ENCODE measurements at places on chromosomes 12 and 14.

GRCh38 chr12:94012071-94012470 lies 136.3 kb upstream of the PLXNC1 start:
- no peak for DNase-seq

GRCh38 chr14:104859900-104860299 lies 5.2 kb upstream of the CEP170B start:
- DNase-seq = no peak

DNA sequence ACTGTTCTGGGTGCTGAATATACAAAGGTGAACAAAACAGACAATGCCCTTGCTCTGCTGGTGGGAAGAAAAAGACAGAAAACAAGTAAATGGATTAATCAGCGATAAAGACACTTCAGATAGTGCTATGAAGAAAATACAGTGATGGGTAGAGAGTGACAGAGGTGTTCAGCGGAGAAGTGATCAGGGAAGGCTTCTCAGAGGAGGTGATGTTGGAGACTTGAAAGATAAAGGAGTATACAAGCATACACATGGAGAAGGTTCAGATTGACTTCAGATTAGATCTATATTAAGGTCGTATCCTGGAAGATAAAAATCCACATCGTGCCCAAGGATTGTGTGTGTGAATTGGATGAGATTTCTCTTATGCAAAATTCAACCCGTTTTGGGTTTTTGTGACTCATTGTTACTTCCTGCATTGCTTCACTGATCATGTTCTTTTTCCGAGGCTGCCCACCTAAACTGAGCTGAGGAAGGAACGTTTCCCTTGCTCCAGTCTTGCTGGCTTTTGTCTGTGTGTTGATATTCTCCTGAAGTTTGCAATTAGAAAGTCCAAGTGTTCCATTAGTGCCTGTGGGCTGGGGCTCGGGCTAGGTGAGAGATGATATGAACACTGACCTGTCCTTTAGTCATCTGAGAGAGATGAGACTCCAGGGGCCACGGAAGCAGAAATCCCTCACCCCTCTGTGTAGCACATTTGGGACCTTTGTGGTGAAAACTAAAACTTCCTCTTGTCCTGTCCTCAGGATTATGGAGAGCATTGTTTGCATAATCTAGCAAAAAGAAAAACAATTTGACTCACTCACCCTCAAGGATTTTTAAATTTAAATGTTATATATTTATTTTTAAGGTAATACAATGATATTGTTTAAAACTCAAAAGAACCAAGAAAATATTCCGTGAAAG lies 27.6 kb downstream of the PLXNC1 start:
- DNase-seq = no peak

DNA sequence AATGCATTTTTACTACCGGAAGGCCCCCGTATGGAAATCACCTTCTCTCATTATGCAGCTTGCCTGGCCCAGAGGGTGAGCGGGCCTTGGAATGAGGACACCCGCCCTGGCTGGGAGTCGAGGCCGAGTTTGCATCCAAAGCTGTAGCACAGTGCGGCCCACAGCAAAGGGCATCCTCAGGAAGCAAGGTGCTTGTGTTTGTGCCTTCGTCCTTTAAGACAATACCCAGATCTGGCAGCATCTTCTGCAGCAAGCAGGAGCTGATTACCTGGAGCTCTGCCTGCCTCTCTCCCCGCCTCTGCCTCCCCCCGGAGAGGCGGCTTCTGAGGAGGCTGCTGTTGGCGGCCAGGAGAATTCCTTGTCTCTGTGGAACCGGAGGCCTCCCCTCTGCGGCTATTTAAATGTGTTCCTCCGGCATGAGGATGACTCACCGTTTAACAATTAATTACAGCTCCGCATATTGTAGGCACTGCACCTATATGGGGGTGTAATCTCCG lies 145.3 kb downstream of the CACNA1C start:
- peak; percentile 77 for DNase-seq

GRCh38 chr12:5187136-5187535 lies 143.5 kb downstream of the KCNA5 start:
- no peak for DNase-seq

- DNase-seq = no peak
Observed at GRCh38 chr12:75632442-75632841, 121.0 kb upstream of the KRR1 start.

DNA sequence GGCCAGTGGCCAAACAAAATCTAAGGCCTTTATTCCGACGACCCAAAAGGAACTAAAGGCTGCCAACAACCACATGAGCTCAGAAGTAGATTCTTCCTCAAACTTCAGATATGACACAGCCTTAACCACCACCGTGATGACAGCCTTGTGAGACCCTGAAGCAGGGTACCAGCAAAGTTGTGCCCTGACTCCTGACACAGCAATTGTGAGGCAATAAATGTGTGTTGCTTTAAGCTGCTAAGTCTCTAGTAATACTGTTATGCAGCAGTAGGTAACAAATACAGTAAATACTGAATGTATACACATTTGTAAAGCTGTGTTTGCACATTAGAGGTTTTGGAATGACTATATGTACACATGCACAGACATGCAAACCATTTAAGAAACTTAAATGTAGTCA lies 10.7 kb upstream of the SLC6A13 start:
- DNase-seq = no peak

DNA sequence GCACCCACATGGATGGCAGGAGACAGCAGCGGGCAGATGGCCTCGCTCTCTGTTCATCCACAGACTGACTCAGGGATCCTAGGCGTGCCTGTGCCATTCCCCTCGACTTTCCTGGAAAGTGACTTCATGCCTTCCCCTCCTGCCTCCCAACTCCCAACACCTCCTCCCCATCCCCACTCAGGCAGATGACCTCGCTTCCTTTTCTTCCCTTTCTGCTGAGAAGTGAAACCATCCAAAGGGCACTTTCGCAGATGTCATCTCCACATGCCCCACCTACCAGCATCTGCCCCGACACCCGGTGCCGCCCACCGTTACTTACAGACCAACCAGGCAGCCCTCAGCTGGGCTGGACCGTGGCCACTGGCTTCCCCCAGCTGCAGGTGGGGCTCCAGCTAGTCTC lies 29.6 kb downstream of the BEGAIN start:
- DNase-seq = peak; percentile 30

GRCh38 chr12:47035484-47035883 lies 43.9 kb upstream of the PCED1B start:
- no peak for DNase-seq

GRCh38 chr14:63938198-63939005 lies 85.6 kb downstream of the SYNE2 start:
- peak; percentile 52 for DNase-seq

- no peak for DNase-seq
Observed at GRCh38 chr14:96445844-96446710, 54.1 kb downstream of the AK7 start.

DNA sequence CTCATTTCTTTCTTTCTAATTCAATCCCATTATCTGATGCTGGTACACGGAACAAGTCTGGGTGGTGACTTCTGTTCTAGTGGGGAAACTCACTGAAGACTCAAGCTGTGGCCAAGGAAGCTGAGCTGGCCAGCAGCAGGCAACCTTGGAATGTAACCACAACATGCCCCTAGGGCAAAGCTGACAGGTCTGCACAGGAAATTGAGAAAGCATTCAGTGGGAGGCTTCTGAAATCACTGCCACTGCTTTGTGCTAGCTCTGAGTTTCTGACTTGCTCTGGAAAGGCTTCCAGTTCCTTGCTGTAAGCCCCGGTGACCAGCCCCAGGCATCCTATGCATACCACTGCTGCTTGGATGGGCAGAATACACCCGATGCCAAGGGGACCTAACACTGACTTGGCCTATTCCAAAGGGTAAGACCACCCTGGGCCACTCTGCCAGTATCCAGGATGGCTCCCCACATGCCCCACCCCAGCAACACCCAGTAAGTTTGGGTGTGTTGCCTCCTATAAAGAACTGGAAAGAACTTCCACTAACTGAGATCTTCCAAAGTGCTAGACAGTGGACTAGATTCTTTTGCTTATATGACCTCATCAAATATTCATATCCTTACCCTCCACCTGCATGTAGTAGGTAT lies 84.5 kb upstream of the CDKN3 start:
- DNase-seq = peak; percentile 40

DNA sequence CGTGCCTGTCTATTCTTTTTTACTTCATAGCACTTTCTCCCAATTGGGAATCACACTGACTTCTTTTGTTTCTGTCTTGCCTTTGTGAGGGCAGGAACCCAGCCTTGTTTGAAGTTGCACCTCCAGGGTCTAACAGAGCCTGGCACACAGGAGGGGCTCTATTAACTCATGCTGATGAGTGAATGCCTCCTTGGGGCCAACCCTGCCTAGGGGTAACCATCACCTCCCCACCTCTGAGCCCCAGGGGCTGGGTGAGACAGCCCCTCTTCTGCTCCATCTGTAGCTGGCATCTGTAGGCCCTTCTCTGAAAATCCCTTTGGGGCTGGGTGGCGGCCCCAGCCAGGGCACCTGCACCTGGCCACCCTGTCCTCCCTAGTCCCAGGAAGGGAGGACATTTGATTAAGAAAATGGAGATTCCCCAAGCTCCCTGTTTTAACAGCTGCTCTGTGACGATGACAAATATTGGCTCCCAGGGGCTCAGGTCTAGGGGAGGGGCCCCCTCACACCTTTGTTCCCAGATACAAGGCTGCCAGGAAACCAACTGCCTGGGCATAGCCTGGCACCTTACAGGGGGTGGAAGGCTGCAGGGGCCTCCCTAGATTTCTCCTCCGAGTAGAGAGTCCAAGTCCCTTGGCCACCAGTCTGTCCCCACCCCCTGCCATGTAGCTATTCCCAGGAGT lies 11.8 kb downstream of the TAMALIN start:
- DNase-seq = no peak

GRCh38 chr12:116924558-116925453 lies 14.1 kb downstream of the FBXW8 start:
- DNase-seq = peak; percentile 16

- no peak for DNase-seq
Observed at GRCh38 chr12:68866950-68867349, 59.0 kb downstream of the MDM2 start.

DNA sequence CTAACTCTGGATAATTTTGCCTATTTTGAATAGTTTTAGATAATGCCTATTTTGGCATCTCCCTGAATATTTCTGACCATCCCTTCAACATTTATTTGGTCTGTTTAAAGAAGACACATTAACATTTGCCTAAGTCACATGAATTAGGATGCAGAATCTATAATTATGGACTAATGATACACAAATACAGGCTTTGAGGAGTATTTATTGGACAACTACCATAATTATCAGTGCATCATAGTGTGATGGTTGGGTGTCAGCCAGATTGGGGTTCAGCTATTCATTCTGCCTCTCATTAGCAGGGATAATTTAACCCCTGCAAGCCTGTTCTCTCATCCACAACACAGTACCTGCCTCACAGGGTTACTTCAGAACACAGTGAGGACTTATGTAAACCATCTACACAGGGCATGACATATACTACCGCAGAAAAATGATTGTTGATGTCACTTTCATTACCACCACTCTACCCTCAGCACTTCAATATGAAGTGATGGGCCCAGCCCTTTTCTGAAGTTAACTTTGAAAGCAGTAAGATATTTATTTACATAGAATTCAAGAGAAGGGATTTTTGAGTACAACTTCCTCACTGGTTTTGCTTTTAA lies 14.4 kb downstream of the PRKCH start:
- DNase-seq = no peak

GRCh38 chr12:59632408-59632807 lies 36.6 kb downstream of the SLC16A7 start:
- no peak for DNase-seq

DNA sequence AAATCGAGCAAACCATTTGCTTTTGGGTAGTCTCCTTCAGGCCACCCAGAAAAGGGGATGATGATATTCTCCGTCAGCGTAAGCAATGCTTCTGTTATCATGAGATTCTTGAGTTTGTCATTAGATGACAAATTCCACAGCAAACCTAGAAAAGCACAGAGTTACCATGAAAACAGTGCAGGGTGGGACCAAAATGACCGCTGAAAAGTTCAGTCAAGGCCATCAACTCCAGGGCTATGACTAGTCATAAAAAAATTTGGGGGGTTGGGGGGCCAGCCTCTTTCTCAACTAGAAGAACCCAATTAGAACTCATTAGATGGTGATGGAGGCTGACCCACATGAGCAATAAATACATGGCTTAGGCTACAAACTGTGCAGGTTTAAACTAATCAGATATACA lies 55.5 kb downstream of the PKP2 start:
- DNase-seq = no peak

GRCh38 chr12:52055731-52056711 lies 4.8 kb downstream of the NR4A1 start:
- no peak for DNase-seq

All from Caki2 (cell line).